AML-193 (cell line): ENCODE measurements at places on chromosomes 7 and 10.

- DNase-seq: no peak
These were observed 130.5 kb downstream of the ADCY1 start for GRCh38 chr7:45704683-45705016.

DNA sequence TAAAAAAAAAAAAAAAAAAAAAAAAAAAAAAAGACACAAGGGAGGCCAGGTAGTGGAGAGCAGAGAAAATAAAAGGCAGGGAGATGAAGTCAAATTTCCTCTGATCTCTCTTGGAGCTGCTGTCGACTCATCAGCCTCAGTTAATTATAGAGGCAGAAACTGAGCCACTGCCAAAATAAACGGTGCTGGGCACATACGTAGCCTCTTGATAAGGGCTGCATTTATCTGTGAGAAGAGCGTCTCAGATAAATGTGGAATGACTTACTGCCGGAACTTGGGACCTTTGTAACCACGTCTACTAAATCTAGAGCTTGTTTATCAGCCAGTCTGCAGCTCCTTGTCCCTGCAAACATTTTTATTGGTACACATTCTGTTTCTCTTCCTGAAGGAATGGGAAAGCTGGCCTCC lies 162.3 kb downstream of the BAMBI start:
- no peak for DNase-seq

DNA sequence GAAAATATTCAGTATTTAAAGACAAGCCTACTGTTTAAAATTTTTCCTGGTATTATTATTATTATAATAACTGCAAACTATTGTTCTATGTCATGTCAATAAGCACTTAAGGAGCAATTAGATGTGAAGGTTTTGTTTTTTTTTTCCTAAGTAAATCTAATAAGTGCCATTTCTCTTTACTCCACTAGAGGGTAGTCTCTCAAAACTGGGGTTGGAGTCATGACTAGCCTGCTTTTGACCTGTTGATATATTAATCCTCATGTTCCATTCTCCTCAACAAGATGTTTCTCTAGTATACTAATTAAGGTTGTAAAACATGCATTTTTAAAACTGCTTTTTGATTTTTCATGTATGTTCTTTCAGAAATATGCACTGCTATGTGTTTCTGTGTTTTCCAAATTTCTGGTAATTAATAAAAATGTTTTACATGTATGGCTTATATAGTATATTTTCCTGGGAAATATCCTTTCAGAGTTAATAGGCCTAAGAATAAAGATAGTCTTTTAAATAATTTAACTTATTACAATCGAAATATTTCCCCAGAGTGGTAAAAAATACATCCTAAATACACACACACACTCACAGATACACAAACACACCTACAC lies 1.0 kb upstream of the LRRN3 start:
- DNase-seq: peak; percentile 55

DNA sequence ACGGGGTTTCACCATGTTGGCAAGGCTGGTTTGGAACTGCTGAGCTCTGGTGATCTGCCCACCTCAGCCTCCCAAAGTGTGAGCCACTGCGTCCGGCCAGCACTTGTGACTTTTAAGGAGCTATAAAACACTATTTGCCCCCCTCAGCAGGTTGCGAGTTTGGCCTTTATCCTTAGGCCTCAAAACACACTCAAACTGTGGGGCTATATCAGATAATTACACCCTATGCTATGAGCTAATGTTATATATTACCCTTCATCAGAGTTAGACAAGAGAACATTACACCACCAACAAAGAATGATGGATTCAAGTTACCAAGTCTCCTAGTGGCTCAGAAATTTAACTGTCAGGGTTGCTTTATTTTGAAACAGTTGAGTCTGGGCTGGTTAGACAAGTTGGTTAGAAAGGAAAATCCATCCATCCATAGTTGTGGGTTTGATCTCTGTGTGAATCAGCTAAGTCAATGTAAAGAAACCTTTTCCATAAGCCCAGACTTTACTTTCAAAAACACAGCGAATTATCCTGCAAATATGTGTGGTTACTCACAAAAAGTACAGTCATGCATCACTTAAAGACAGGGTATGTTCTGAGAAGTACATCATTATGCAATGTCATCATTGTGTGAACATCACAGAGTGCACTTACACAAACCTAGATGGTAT lies 115.8 kb downstream of the SEMA3D start:
- no peak for DNase-seq

GRCh38 chr7:36784991-36785940 lies 61.0 kb upstream of the AOAH start:
- peak; percentile 84 for DNase-seq

- DNase-seq: no peak
These were observed 75.1 kb downstream of the CRPPA start for GRCh38 chr7:16345979-16346958.

DNA sequence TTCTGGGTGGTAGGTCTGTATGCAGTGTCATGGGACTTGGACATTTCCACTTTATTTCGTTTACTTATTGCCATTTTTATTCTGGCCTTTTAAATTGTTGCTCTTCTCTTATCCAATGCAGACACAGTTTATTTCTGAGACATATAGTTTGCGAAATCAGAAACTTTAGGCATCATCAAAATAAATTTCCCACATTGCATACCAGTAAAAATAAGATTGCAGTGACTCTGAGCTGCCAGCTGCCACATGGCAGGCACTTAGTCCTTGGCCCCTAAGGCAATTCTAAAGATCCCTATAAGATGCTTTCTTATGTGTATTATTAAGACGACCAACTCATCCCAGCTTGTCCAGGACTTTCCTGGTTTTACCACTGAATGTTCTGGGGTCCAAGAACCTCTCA lies 81.8 kb upstream of the ANKRD1 start:
- no peak for DNase-seq

DNA sequence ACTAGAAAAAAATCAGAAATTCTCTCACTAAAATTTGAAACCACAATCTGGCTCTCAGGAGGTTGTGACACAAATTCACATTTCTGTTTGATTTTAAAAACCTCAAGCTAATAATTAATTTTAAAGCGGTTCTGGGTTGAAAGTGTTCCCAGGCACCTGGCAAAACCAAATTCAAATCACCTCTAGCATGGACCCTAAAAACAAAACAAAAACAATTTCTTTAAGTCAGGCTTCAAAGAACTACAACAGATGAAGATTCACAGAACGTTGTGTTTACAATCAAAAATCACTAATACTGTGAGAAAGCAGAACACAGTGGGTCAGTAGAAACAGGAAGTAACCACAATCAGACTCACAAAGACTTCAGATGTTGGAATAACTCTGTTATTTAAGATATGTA lies 7.2 kb upstream of the RELN start:
- no peak for DNase-seq

- no peak for DNase-seq
These were observed 45.5 kb upstream of the ANAPC16 start for GRCh38 chr10:72170263-72170662.

- DNase-seq: no peak
These were observed 60.2 kb downstream of the MPP7 start for GRCh38 chr10:28242555-28243204.

DNA sequence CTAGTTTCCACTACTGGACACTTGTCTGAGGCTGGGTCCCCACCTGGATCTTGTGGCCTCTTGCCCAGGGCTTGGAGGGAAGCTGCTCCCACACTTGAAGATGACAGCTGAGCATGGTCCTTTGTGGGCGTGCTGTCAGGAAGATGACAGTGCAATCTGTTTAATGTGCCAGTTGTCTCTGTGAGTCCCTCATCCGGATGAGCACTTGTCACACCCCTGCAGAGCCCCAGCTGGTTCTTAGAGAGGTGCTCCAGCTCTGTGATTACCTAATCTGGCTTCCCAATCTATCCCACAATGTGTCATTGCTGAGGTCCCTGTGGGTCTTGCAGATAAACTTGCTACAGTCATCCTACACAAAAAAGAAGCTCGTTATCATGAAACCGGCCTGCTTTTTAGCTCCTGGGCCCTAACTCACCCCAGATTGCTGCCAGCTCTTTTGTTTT lies 34.8 kb upstream of the CCSER2 start:
- DNase-seq: no peak

- DNase-seq: no peak
These were observed 290.0 kb upstream of the GLI3 start for GRCh38 chr7:42527004-42527403.

DNA sequence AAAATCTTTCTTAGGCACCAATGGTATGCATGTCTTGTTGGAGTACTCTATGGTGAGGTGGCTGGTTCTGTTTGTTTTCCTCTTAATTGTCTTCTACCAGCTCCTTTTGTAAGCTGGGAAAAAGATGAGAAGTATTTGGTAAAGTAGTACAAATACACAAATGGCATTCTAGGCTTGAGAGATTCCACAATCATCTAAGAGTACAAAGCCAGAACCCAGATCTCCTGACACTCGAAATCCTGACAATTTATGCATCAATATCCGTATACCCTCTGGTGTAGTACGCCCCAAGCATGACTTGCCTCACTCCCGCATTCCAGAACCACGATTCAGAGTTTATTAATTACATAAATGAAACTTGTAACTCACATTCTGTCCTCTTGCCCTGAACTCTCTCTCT lies 43.5 kb downstream of the CDCA7L start:
- DNase-seq: no peak

DNA sequence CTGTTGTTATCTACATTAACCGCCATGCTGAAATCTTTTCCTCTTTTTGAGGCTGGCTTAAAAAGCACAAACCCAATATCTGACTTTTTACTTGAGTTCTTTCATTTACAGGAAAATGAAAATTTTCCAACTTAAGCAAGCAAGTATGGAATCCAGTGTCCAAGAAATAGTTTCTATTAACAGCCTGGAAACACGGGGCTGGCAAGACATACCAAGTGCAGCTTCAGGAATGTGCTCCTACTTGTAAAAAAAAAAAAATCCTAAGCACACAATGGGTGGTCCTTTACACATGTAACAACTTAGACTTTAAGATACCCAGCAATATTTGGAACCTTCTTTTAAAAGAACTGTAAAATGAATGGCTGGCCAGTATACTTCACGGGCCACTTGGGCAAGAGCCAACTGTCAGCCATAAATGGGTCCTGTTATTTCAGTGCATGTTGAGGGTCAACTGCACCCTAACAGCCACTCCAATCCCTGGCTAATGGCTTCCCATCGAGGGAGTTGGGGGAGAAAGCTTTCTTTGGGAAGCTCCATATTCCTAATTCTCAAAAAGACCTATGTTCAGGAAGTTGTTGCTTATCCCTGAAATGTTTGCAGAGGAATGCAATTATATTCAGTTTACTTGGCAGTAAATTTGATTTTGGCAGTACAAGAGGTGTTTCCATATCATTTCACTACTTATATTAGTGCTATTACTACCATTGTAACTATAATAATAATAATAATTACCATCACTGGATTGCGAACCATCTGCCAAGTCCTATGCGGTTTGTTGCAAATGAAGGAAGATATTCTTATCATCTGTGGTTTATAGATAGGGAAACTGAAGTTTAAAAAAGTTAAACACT lies 236.4 kb upstream of the TMEM72 start:
- DNase-seq: no peak
